ENCODE measurements at places on chromosomes 5 and 9. TPM values are rescaled to one million over a fixed set of nuclear protein-coding genes. Genes with fewer than 3 reads are reported as not detected.
A peak's percentile ranks its signal among the peaks of the same experiment; 100 is the strongest.

Gene ST8SIA4
- under 0.01 TPM for total RNA-seq

Gene CCDC152
- under 0.01 TPM for total RNA-seq

Gene GPBP1
- 84.2 TPM for total RNA-seq

Gene GARNL3
- 5.4 TPM for total RNA-seq

Gene KCNV2
- total RNA-seq: not detected

Gene SCGB3A2
- not detected for total RNA-seq

Gene FAM169A
- 21.5 TPM for total RNA-seq

Gene SELENOP
- total RNA-seq: 17.3 TPM

DNA sequence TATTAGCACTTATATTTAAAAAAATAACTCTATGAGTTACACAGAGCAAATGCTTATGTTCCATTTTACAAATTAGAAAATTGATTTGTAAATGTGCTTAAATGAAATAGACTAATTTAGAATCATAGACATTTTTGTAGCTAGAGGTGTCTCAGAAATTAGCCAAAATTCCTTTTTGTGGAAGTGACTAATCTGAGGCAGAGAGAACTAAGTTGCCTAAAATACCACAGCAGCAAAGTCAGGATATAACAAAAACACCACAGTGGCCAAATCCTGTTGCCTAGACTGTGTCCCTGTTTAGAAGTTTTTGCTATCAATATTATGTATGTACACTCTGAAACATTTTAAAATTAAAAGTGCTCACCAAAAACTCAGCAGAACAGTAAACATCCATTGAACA, 18.7 kb downstream of the ADAMTSL1 start:
- DNase-seq: peak; percentile 15

DNA sequence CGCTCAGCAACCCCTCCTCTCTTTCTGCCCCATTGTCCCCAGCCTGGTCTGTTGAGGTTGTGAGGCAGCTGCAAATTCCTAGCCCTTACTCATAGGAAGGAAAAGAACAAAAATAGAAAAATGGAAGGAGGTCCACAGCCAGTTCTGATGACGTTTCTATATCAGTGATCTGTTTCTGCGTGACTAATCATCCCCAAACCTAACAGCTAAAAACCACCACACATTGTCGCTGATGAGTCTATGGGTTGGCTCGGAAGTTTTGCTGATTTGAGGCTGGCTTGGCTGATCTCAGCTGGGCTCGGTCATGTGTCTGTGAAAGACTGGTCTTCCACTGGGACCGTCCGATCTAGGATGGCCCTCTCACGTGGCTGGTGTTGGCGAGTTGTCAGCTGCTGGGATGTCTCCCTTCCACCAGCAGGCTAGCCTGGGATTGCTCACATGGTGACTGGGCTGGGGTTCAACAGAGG, 200.6 kb upstream of the ZNF618 start:
- DNase-seq: peak; percentile 39

- DNase-seq: no peak
Measured at GRCh38 chr5:118407958-118408357, 580.4 kb downstream of the DTWD2 start.

DNA sequence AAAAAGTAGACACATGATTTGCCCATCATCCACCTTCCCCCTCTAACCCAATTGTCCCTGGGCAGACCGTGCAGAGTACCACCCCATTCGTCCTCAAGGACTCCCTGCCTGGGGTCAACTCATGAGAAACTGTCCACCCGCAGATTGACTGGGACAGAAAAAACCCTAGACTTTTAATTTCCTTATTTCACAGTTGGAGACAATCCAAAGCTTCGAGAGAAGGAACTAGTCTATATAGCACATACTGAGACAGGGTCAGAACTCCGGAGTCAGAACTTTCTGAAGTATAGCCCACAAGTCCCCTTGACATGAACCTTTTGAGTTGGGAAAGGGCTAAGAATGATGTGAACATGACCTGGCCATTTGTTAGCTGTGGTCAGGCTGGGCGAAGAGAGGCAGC, 7.5 kb upstream of the GPX3 start:
- no peak for DNase-seq

DNA sequence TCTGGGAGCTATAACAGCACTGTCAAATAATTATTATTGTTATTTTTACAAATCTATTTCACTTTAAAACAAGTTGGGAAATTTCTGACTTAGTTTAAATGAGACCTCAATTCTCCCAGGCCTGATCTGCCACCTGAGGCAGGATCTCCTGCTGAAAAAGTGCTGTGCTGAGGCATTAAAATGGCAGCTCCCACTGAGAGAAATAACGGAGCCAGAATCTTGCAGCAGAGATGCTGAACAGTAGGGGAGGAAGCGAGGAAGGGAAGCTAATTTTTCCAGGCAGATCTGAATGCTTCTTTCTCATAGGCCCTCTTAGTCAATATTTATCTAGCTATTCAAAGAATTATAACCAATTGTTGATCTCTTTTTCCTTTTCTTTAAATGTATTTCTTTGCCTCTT, 196.3 kb downstream of the ZNF462 start:
- no peak for DNase-seq

- DNase-seq: peak; percentile 91
Measured at GRCh38 chr9:114884787-114885452, 45.5 kb downstream of the TNFSF8 start.

DNA sequence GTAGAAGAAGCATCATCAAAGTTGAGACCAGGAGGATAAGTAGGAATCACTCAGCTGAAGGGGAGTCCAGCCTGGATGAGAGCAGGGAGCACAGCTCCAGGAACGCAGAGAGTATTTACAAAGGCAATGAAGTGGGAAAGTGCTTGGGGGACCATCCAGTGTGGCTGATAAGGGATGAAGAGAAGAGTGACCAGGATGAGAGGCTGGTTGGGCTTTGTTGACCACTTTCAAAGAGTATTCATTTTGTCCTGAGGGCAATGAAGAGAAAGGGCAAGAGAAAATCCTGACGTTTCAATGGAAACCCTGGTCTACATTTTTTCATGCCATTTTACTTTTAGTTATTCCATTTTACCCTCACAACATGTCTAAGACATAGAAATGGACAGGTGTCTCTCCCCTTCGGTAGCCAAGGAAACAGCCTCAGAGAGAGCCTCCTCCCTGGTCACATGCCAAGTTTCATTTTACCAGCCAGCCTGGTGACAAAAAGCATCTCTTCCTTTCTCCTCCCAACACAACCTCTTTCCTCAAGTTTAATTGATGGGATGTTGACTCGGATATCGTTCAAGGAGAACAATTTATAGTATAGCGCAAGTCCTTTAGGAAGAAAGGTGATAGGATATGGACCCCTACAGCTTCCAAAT, 492.7 kb upstream of the CLINT1 start:
- no peak for DNase-seq

DNA sequence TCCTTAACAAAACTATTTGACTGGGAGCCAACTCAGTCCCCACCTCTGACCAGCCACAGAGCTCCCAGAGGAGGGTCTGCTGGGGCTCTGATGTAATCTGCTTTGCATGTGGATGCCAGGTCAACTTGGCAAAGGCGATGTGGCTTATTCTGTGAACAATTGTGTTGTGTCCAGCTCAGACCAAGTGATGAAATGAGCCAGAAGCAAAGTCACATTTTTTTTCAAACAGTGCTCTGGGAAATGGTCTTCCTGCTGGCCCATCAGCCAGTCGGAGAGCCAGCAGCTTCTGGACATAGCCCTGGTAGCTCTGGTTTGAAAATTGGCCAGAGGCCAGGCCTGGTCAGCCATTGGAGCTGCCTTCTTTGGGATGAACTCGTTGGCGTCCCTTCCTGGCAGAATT, 86.5 kb downstream of the ANGPTL2 start:
- no peak for DNase-seq

- no peak for DNase-seq
Measured at GRCh38 chr9:132087438-132088030, 7.9 kb upstream of the MED27 start.

- DNase-seq: peak; percentile 30
Measured at GRCh38 chr5:76547242-76547890, 75.8 kb downstream of the F2RL2 start.
